ENCODE measurements at places on chromosomes 16 and 17.

- DNase-seq = no peak
These were observed 10.7 kb upstream of the NOS2 start for GRCh38 chr17:27810902-27811557.

- DNase-seq = no peak
These were observed 300.6 kb upstream of the CDH5 start for GRCh38 chr16:66065925-66066324.

DNA sequence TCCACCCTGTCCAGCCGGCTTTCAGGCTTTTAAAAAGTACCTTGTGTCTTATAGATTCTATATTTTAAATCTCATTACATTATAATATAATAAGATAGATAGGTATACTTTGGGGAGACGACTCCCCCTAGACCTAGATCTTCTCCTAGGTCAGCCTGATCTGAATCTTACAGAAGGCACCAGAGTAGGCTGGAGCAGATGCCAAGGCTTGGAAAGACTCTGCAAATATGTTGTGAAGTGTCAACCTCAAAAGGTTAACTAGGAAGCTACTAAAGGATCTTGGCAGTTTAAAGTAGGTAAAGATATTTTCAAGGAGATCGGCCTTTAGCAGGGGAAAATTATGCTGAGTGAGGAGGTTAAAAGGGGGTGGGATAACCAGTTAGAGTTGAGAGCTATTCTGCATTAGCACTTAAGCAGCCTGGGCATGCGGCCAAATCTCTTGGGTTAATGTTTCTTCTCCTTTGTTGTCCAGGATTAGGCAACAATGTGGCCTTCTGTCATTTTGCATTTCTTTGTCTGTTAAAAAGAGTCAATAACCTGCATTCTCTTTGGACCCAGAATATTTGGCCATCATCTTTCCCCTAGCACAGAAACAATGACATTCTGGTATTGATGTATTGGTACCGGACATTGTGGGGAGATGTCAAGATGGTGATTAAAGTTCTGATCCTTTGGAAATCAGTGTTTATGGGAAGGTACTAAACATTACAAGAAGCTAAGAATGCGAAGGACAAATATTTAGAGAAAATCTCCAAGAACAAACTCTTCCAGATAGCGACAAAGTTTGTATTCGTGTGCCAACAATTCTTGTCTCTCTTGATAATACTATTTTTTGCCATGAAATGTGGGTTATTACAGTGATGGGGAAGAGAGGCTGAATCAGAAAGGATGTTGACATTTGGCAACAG lies 51.2 kb upstream of the DHX40 start:
- no peak for DNase-seq

- peak; percentile 30 for DNase-seq
These were observed 16.2 kb downstream of the CHST4 start for GRCh38 chr16:71542377-71542776.

DNA sequence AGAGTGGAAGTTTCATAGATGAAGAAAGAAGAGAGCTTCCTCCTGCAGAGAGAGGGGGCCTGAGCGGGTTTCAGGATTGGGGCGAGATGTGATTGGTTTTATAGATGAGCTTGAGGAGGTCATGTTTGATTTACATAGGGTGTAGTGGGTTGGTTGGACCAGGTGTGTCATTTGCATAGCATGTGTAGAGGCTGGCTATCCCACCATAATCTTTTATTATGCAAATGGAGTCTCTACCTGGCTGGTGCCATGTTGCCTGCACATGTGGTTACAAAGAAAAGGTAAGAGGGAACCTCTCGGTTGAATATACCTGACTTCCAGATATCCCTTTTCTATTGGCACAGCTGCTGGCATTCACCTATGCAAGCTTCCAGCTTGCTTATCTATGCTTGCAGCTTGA lies 228.1 kb downstream of the BCAS3 start:
- no peak for DNase-seq

GRCh38 chr17:1201132-1201702 lies 21.4 kb upstream of the ABR start:
- DNase-seq = no peak

DNA sequence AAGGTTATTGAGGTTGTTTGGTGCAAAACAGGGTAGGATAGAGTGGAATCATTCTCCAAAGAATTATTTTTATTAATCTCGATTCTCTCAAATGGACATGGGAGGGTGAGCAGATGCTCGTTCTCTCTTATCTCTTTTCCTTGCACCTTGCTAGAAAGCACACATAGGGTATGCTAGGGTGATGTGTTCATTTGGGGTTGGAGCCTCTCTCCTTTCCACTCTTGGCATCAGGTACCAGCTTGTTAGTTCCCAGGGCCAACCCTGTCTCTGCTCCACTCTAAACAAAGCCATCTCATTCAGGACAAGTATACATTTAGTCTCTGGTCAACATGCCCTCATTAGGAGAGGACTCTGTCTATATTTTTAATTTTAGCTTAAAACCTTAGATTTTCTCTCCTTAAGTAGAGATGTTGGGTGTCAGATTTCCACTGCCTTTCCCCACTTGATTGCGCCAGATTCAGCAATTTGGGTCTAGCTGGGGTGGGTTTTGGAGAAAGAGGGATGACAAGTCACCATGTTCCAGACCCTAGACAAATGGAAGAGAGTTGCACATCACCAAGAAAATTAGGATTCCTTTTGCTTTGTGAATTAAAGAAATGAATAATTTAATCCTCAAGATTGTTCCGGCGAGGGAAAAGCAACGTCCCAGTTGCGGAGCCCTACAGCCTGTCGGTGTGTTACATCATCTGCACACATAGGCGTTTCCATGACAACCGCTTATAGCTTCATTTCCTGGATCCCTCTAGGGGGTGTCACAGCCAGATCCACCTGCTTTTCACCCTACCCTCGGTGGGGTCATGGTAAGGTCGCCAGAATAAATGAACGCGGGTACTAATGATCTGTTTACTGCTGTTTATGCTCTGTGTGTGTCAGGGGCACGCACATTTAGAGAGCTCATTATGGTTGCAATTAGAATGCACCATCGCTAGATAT lies 41.6 kb downstream of the SNX11 start:
- no peak for DNase-seq

GRCh38 chr17:80835816-80836657 lies 155.6 kb upstream of the CHMP6 start:
- no peak for DNase-seq

- no peak for DNase-seq
These were observed 38.9 kb downstream of the UBE2G1 start for GRCh38 chr17:4327606-4328005.

All from T-helper 1 cell (primary cell).